ENCODE measurements at places on chromosomes 11 and 22.
A peak's percentile ranks its signal among the peaks of the same experiment; 100 is the strongest.

DNA sequence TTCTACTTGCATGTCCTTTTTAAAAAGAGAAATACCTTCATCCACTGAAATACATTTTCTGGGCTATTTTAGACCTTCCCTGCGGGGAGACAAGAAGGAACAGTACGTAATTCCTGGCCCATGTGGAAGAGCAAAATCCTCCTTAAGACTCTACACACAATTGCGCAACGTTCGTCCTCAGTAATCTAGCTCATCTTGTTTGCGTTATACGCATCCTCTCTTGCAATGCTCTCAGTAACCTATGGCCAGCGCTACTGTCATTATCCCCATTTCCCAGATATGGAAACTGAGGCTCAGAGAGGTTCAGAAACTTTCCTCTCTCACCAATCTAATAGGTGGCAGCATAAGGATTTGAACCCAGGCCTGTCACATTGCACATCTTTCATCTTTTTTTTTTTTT, 54.6 kb downstream of the RPUSD4 start:
- no peak for DNase-seq

DNA sequence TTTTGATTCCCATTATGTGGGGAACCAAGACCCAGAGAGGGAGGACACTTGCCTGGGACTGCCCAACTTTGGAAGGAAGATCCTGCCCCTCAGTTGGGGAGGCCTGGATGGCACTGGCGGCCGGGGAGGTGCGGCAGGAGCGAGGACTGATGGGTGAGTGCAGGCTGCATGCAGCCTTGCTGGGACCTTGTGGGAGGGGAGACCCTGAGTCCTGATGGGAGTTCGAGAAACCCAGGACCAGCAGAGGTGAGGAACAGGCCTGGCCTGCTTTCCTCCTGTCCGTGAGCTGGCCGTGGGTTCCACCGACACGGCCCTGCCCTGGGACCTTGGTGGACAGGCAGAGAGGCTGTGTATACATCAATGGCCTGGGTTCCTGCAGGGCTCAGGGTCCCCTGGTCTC, 19.3 kb upstream of the SMIM38 start:
- DNase-seq: no peak

DNA sequence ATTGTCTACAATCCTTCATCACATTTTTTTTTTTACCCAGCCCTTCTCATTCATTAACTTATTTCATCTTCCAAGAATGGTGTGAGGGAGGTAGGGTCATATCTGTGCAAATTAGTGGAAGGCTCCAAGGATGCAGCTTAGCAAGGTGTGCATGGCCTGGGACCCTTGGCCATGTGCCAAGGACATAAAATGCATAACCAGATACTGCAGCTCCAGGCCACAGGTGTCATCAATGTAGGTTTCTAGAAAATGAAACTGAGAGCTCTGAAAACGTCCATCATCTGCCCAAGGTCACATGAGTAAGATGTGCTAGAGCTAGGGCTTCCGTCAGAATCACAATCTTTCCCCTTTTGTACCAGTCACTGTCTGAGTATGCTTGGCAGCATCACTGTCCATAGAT, 29.8 kb downstream of the ANKK1 start:
- no peak for DNase-seq

GRCh38 chr22:43313244-43313889, 29.8 kb downstream of the SCUBE1 start:
- DNase-seq: peak; percentile 31

- no peak for DNase-seq
Measured at GRCh38 chr11:18265949-18266348, at the start of gene SAA1. Gene SAA1, plus strand, starts transcription at chr11:18266264. Its CDS starts 624 bp downstream, at chr11:18266888.

DNA sequence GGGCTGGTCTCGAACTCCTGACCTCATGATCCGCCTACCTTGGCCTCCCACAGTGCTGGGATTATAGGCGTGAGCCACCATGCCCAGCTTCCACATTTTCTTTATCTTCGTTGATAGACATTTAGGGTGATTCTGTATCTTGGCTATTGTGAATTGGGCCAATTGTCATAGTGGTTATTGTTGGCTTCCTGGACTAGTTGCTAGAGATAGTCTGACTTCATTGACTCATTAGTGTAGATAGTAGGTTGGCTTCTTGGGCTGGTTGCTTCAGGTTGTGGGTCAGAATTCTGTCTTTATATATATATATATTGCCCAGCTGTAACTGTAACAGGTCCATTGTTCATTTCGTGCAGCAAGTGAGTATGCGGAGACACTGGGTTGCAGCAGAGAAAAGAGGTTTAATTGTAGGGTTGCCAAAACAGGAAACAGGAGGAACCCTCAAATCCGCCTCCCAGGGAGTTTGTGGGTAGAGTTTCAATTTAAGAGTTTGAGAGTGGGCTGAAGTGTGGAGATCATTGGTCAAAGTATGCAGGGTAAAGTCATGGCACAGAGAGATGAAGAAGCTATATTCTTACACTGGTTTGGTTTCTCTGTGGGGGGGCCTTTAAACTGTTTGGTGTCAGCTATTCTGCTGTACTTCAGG, 22.0 kb downstream of the ATG13 start:
- no peak for DNase-seq

DNA sequence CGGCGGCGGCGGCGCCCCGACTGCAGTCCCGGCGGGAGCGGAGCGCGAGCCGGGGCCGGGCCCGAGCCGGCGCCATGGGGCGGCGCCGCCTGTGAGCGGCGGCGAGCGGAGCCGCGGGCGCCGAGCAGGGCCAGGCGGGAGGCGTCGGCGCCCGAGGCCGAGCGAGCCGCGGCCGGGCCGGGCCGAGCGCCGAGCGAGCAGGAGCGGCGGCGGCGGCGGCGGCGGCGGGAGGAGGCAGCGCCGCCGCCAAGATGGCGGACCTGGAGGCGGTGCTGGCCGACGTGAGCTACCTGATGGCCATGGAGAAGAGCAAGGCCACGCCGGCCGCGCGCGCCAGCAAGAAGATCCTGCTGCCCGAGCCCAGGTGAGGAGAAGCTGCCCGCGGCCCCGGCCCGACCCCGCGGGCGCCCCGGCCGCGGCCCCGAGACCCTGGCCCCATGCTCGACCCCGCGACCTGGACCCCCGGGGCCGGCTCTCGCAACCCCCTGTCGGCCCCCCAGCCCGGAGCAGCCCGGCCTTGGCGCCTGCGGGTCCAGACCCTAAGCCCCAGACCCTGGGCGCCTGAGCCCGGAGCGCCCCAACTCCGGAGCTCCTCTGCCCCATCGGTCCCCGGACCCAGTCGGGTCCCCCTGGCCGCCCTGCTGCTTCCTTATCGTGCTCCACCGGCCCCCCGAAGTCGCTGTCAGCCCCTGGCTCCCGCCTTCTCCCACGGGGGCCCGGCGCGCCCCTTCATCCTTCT, at the start of gene GRK2:
Gene GRK2 (plus strand): TSS at position 25 of the 739 bp plus-strand sequence. CDS start 227 bp downstream, at position 252.
- no peak for DNase-seq

DNA sequence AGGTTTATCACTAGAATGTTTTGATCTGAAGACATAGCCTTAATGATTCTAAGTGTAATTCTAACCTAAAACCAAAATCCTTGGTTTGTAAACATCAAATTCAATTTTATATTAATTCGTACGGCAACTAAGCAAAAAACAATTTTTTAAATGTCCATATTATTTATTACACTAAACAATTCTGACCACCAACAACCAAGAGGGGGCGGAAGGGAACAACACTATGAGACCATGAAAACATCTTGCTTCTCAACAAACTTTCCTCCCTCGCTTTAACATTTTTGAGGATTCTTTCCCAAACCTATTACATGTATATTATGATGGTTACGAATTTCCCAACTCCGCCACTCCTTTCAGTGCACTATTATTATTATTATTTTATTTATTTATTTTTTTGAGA, 6.5 kb upstream of the UCP2 start:
- no peak for DNase-seq

GRCh38 chr11:44313761-44314489, 4.0 kb upstream of the ALX4 start:
- no peak for DNase-seq

- peak; percentile 22 for DNase-seq
Measured at GRCh38 chr11:46865340-46865739, 19.3 kb upstream of the CKAP5 start.

DNA sequence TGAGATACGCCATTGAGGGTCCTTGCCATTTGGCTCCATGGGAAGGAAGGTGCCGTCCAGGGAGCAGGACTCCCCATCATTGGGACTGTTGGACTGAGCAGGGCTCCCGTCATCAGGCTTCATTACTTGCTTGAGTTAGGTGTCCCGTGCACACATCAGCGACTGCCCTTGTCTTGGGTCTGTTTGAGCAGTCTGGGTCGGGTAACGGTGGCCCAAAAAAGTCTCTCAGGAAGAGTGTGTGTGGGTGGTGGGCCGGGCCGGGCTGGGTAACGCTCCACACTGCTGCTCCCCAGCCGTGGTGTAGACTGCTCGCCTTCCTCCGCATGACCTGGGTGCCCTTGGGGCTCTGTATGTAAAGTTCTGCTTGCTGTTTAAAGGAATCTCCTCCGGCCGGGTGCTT, 293.5 kb downstream of the TBC1D22A start:
- no peak for DNase-seq

DNA sequence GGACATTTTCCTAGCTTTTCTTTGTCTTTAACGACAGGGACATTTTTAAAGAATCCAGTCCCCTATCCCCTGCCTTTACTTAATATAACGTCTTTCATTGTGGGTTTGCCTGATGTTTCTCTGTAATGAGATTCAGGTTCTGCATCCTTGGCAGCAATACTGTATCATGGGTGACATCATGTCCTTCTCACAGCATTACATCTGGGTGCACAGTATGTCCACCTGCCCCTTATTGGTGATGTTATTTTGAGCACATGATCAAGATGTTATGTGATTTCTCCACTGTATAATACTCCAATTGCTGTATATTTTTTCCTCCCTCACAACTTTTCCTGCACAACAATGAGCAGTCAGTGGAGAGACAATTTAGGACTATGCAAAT, 9.7 kb upstream of the STK33 start:
- DNase-seq: no peak

GRCh38 chr11:134124660-134125451, 56.0 kb downstream of the JAM3 start:
- DNase-seq: no peak

- no peak for DNase-seq
Measured at GRCh38 chr11:119934866-119935265, 203.0 kb downstream of the TRIM29 start.

DNA sequence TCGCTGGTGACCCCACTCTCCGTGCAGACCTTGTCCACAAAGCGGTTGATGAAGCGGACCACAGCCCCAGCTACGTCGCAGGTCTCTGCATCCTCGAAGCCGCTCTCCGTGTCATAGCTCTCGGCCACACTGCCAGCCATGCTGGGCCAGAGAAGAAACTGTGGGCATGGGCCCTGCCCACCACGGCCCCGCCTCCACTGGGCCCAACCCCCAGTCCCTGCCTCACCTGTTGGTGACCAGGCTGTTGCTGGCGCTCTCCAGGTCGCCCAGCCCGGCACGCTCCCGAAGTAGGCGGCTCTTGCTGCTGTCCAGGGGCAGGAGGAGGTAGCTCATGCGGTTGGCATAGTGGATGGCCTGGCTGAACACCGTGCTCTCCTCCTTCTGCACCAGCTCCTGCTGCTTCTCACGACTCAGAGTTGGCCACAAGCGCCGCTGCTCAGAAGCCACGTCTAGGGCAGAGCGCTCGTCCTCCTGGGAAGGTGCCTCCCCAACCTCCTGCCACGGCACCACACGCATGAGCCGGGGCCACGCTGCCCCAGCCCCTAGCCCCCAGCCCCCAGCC, 12.8 kb downstream of the SBF1 start:
- no peak for DNase-seq

DNA sequence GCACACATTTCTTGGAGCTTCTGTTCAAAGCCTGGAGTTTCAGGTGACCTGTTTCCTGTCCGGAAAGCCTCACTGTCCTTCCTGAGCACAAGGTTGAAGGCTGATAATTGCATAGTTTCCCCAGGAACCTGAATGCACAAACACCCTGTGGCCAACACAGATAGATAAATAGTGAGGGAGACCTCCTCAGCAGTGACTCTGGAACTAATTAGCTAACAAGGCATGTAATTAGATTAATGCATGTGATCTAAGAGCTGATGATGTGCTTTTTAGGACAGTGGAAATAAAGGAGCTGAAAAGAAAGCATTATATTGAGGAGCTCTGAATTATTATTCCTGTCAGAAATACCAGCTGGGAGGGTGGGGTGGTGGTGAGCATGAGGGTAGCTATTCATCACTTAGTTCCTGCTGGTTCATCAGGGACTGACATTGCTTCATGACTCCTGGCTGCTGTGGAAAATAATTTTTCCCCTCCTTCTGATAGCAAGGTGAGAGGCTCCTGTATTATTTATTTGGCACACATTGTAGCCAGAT, 101.1 kb downstream of the NELL1 start:
- no peak for DNase-seq

- DNase-seq: no peak
Measured at GRCh38 chr11:15099267-15099666, 15.5 kb upstream of the INSC start.

DNA sequence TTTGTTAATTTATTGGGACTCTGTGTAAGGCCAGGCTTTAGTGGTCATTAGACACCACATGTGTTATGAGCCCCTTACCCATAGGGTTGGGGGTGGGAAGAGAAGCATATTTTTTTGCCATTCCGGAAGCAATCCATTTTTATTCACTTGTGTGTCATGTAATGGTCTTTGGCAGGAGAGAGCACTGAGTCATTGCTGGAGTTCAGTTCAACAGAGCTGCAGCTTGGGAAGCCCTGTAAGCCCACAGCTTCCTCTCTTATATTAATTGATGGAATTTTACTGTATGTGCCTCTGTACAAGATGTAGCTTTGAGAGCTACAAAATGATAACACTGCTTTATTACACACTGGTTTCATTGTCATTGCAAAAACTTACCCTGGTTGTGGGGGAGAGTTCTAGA, 177.3 kb upstream of the SORL1-AS1 start:
- peak; percentile 66 for DNase-seq

All from GM04504 (cell line).